SJSA1 (cell line): ENCODE measurements at places on chromosomes 13 and 19.
A peak's percentile ranks its signal among the peaks of the same experiment; 100 is the strongest.

DNA sequence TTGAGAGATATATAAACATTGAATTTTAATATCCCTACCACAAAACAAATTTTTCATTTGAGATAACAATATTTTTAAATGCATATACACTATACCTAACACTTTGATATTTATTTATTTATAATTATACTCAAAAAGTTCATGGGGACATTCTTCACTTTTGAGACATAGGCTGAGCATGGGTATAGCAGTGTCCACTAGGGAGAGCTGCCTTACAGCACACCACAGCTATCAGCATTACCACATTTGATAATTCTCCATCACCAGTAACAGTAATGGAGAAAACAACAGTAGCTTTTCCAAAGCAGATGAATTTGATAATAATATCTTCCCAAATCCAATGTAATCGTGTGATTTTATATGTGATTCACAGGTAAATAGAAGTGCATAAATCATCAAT lies 626.1 kb downstream of the DACH1 start:
- no peak for DNase-seq

- DNase-seq, result peak; percentile 76
These were observed 6.4 kb downstream of the TLE5 start for GRCh38 chr19:3055741-3056416.

DNA sequence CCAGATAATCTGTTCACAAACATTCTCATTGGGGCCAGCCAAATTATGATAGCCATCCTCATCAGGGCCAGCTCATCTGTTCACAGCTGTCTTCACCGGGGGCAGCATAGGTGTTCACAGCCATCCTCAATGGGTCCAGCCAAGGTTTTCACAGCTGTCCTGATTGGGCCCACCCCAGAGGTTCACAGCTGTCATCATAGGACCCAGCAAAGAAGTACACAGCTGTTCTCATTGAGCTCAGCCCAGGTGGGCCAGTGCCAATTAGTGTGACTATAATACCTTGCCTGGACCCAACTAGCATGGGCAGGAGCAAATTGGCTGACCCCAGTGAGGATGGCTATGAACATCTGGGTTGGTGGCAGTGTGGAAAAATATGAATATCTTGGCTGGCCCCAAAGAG lies 1166.0 kb downstream of the UQCRFS1 start:
- DNase-seq, result no peak

- DNase-seq, result no peak
These were observed 131.5 kb downstream of the SHISA2 start for GRCh38 chr13:25920277-25920676.

DNA sequence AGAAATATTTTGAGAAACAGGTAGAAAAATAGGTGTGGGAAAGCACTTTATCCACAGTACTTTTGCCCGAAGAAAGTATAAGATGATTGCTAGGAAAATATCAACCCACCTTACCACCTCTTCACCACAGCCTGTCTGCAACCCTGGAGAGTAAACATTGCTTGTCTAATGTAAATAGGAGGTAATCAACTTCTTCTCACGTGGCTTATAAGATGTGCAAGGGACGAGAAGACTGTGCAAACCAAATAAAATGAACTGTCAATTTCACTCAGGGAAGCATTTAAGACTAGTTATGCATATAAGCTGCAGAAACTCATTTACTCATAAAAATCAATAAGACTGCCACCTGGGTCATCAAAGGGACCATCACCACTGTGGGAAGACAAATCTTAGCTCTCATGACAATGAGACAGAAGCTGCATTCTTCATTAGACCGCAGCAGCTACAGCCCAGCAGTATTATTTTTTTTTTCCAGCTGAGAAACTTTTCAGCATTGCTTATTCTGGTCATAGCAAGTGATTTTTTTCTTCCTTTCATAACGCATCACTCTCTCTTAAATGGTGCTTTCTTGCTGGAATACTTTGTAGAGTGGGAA lies 807.7 kb upstream of the GPC6 start:
- DNase-seq, result no peak

GRCh38 chr13:111373486-111373885 lies 53.0 kb downstream of the TEX29 start:
- DNase-seq, result no peak

DNA sequence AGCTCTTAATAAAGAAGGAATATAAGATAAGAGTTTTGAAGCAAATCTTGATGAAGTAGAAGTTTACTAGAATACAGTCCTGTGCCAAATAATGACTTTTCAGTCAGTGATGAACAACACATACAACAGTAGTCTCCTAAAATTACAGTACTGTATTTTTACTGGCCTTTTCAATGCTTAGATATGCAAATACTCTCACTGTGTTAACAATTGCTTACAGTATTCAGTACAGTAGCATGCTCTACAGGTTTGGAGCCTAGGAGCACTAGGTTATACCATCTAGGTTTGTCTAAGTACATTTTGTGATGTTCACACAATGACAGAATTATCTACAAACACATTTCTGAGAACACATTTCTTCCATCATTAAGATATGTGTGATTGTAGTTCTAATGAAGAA lies 316.7 kb upstream of the KLHL1 start:
- no peak for DNase-seq

GRCh38 chr13:97261254-97262005 lies 39.3 kb downstream of the MBNL2 start:
- no peak for DNase-seq

DNA sequence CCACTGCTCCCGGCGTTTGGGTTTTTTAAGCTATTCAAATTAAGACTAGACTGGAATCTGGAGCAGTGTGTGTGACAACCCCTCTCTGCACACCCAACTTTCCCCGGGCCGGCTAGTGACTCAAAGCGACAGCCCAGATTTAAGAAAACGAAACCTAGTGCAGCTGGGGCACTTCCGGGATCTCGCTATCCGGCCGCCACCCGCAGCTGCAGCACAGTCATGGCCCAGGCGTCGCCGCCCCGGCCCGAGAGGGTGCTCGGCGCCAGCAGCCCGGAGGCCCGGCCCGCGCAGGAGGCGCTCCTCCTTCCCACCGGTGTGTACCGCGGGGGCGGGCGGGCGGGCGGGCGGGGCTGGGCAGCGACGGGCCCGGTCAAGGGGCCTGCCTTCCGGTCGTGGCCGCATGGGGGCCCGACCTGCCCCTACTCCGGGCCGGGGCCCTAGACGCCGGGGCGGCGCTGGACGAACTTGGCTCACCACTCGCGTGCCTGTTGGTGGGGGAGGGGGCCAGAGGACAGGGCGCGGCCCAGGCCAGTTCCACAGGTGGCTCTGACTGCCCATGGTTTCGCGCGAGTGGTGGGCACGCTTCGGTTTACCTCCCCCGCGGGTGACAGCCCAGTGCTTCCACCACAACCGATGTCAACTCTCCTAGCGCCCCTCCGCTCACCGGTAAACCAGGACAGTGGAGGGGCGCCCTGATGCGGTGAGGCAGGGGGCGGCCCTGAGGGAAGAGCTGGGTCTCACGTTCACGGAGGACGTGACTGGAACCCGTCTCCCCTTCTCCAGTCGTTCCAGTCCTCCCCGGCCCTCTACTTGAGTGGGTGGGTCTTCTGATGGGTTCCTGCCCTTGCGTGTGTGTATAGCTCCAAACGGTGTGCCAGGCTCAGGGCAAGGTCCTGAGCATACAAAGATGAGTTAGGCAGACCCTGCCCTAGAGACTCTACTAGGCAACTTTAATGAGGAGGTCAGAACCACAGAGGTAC lies at the start of gene PHF11:
Gene PHF11, plus strand, starts transcription at position 171 of the 980 bp plus-strand sequence. Its CDS starts 49 bp downstream, at position 220.
- DNase-seq, result peak; percentile 81

- DNase-seq, result peak; percentile 22
These were observed 3.1 kb downstream of the NCAN start for GRCh38 chr19:19214892-19215291.

GRCh38 chr19:5864725-5865486 lies 5.4 kb downstream of the FUT5 start:
- no peak for DNase-seq

DNA sequence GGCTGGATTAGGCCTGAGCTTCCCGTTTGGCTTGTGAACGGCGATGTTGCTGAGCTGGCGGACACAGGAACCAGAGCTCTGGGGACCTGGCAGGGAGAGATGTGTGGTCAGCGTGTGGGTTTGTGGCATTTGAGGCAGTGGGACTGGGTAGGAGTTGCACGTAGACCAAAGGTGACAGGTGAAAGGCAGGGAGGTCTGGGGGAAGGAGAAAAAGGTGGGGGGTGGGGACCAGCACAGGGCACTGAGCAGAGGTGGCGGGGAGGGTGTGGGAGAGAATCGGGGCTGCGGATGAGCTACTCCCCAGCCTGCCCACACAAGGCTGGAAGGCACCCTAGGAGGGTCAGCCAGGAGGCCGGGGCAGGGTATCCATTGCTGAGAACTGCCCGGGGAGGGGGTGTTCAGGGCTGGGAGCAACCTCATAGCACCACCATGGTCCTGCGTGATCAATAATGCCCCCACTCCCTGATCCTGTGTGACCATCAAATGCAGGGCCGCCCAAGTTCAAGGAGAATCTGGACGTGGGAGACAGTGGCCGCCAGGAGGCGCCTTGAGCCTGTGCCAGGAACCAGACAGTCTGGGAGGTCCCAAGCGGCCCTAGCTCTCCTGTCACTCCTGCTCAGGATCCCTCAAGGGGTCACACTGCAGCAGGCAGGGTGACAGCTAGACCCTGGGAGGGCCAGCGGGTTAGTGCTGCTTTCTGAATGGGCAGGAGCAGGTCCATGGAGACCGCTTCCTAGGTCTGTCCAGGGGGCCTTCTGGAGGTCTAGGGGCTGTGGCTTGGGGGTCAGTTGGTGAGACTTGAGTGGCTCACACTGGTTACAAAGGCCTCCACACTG lies 12.8 kb upstream of the SELENOW start:
- DNase-seq, result peak; percentile 72

- DNase-seq, result no peak
These were observed 808 bp downstream of the SLITRK5 start for GRCh38 chr13:87671753-87672605.

GRCh38 chr13:22262001-22262885 lies 591.4 kb downstream of the FGF9 start:
- DNase-seq, result no peak

DNA sequence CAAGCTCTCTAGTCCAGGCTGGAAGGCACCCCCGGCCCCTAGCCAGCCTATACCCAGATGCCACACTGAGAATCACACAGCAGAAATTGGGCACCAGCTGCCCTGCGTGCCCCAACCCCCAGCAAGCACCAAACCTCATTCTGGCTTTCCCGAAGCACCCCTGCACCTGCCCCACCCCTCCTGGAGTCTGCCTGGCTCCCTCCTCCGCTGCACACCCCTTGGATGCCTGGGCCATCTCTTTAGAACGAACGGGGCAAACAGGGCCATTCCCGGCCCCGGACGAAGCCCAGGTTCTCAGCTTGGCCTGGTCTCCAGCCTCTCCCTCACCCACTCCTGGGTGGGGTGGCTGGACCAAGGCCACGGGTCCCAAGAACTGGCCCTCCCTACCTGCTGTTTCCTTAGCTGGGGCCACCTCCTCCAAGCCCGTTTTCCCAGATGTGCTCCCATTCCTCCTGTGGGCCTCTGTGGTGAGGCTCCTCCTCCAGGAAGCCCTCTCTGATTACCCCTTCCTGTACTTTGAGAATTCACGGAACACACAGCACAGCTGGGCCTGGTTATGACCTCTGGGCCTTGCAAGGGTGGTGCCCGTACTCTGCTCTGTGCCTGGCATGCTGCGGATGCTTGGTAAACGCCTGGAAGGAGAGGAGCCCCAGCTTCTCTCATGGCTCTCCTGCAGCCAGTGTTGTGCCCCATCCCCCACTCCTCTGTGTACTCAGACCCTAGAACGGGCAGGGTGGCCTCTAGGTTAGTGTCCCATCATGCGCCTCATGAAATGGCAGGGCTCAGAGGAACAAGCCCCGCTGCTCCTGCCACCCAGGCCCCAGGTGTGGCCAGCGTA lies 21.4 kb downstream of the CEBPG start:
- no peak for DNase-seq

GRCh38 chr19:8506402-8506957 lies 4.0 kb upstream of the PRAM1 start:
- no peak for DNase-seq

DNA sequence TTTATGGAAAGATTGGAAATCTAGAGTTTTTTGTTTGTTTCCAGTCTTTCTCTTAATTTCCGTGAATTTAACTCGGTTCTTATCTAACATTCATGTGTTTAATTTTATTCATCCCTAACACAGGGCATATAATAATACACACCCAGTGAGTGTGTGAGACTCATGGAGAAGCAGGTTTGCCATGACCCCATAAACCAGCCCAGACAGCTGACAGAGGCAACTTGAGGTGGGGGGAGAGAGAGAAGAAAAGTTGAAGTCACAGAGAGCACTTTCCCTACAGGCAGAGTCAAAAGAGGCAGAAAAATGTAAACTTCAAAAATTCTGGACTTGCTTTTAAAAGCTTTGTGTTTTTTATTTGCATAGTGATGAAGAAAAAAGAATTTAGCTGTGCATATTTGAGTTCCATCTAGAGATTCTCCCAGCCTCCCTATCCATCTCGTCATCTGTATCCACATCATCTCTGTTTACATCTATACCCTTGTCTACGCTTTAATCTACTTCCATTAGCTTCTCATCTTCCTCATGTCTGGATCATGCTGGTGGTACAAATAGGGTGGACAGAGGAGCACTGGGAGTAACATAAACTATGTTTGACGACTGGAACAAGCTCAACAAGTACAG lies 60.2 kb downstream of the THSD1 start:
- no peak for DNase-seq

- no peak for DNase-seq
These were observed 88.6 kb downstream of the FGF9 start for GRCh38 chr13:21759463-21759862.

GRCh38 chr13:43039966-43040365 lies 16.6 kb downstream of the DNAJC15 start:
- DNase-seq, result no peak

DNA sequence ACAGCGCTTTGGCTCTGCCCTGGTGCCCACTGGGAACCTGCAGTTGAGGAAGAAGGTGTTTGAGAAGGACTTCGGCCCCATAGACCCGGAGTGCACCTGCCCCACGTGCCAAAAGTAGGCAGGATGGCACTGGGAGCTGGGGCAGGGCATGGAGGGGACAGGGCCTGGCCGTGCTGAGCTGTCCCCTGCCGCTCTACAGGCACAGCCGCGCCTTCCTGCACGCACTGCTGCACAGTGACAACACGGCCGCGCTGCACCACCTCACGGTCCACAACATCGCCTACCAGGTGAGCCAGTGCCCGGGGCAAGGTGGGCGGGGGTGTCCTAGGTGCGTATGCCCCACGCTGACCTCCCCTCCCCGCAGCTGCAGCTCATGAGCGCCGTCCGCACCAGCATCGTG lies 5.1 kb upstream of the DNM2 start:
- DNase-seq, result no peak

- no peak for DNase-seq
These were observed 3.8 kb upstream of the KPTN start for GRCh38 chr19:47487551-47488515.

DNA sequence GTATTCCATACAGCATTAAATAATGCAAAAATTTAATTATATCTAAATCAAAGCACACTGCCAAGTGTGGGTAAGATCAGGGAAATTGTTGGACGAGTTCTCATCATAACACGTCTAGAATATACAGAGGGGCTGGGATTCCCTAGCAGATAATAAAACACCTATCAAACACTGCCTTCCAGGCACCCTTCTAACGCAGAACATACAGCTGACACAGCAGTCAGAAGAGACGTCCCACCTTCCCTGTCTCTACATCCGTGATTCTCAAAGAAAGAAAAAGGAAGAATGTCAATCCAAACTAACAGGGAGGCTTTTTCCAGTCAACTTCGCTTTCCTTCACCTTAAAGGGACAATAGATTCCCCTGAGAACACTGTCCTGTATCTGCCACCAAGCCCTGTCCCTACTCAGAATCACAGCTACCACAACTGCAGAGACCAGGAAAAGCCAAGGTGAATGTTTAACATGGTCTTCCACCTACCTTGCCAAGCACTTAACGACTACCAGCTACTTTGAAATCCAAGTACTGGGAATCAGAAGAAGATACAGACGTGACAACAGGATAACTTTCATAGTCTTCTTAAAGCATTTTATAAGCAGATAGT lies 38.5 kb downstream of the TBC1D4 start:
- DNase-seq, result no peak

- no peak for DNase-seq
These were observed 448.2 kb downstream of the KCTD12 start for GRCh38 chr13:76438050-76438449.
